ENCODE measurements at places on chromosomes 6 and 20.
A peak's percentile ranks its signal among the peaks of the same experiment; 100 is the strongest.

- DNase-seq, result peak; percentile 37
Observed at GRCh38 chr6:129865013-129865412, 3.9 kb upstream of the TMEM244 start.

- peak; percentile 49 for DNase-seq
Observed at GRCh38 chr6:89242574-89243330, 25.6 kb upstream of the GABRR1 start.

- DNase-seq, result no peak
Observed at GRCh38 chr6:118921084-118921483, 13.9 kb downstream of the MCM9 start.

- DNase-seq, result no peak
Observed at GRCh38 chr20:18020931-18021330, 36.8 kb downstream of the OVOL2 start.

GRCh38 chr20:6812530-6812929 lies 45.0 kb downstream of the BMP2 start:
- no peak for DNase-seq

GRCh38 chr6:42278131-42278853 lies 60.6 kb upstream of the MRPS10 start:
- no peak for DNase-seq

DNA sequence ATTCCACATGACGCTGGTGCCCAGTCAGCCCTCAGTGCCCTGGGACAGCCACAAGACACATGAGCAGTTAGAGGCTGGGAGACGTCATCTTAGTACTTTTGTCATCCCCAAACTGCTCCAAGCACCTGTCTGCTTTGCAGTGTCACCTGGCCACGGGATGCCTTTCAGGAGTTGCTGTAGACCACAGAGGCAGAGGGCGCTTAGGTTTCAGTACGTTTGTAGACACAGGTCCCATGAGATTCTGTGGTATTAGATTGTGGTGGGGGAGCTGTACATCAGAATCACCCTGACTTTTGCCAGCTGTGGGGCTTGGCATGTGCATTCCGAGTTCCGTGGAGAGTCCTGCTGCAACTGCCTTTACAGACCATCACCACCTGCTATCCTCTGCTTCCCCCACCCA lies 16.7 kb downstream of the MAVS start:
- DNase-seq, result peak; percentile 50

GRCh38 chr6:155125906-155126305 lies 130.8 kb downstream of the TIAM2 start:
- DNase-seq, result no peak

GRCh38 chr6:90406142-90406794 lies 109.6 kb upstream of the BACH2 start:
- DNase-seq, result no peak

DNA sequence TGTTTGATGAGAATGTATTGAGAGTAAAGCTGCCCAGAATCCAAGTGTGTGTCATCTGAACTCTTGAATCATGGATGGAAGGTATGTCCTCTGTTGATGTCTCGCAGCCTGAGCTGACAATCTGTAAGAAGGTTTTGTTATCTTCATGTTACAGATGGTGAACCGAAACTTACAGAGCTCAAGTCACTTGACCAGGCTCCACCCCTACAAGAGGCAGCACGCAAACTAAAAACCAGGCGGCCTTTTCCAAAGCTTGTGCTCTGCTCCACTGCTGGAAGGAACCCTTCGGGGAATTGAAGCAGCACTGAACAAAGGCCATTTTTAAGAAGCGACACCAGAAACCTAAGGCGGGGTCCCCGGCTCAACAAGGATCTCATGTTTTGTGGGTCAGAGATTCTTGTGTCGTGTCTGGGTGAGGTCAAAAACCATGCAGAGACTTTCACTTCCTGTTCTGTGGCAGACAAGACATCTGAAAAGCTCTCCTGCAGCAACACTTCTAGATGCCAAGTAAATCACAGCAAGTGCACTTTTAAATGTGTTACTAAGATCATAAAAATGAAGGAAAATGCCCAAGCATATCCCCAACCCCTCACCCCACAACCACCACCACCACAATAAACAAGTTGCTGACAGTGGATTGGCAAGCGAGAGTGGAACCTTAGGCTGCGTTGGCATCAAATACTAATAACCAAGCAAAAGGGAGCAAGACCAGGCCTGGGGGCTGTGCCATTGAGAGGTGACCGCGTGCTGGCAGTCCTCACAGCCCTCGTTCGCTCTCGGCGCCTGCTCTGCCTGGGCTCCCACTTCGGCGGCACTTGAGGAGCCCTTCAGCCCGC lies 27.3 kb downstream of the NQO2 start:
- DNase-seq, result peak; percentile 91

- no peak for DNase-seq
Observed at GRCh38 chr20:15252304-15252703, 914.9 kb upstream of the FLRT3 start.

DNA sequence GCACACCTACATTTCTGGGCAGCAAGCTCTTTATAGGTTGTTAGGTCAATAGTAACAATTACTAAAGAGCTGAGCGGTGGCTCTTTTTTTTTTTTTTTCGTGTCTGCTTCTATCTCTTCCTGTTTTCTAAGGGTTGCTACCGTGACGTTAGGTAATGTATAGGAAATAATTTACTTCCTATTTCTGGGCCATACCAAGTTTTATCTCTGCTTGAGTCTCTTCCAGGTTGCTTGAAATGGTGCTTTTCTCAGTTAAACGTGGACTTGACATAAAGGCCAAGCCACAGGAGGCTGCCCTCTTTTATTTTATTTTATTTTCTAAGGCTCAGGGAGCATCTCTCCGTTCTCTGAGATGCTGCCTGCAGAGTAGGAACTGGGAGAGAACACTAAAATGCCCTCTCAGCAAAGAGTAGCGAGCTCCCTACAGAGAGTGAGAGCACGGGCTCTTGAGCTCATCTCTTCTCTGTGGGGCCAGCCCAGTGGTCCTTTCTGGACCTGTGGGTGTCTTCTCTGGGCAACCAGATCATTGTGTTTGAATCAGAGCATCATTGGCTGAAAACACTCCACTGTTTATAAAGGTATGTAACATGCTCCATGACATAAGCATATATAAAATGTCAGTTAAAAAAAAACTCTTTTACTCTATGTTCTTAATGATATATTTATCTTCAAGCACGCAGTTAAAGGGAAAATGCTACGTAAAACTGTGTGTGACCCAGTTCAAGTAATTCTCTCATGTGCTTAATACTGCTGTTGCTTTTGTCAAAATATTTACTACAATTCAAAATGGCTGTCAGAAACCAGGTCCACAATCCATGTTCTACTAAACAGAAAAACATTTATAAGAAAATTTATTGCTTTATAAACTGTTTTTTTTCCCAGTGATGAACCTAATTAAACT lies at the start of gene ZNF831:
ZNF831 (plus strand) TSS at position 191 of the 900 bp plus-strand sequence. CDS start 27,199 bp downstream, outside the sequence.
- peak; percentile 87 for DNase-seq

DNA sequence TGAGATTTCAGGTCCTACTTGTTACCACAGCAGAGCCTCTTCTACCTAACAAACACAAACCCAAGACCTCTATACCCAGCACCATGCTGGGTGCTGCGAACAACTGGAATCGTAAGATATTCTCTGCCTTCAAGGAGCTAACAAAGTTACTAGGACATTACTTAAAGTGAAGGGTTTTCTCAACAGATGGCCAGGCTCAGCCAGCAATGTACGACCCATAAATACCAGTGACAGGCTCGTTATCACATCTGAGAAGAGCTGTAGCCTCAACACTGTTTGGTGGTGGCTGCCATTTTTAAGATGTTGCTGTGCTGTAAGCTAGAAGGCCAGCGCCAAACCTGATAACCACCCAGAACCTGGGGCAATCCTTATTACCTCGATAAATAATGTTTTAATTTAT lies 406.5 kb downstream of the KIF16B start:
- DNase-seq, result no peak

GRCh38 chr6:136846046-136846445 lies 23.7 kb downstream of the PEX7 start:
- DNase-seq, result peak; percentile 68

DNA sequence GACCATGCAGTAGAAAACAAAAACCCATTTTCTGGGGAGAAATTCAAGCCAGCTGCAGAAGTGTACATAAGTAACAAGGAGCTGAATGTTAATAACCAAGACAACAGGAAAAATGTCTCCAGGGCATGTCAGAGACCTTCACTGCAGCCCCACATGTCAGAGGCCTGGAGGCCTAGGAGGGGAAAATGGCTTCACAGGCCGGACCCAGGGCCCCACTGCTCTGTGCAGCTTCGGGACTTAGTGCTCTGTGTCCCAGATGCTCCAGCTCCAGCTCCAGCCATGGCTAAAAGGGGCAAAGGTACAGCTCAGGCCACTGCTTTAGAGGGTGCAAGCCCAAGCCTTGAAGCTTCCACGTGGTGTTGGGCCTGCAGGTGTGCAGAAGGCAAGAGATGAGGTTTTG lies 43.6 kb downstream of the HACE1 start:
- DNase-seq, result no peak

DNA sequence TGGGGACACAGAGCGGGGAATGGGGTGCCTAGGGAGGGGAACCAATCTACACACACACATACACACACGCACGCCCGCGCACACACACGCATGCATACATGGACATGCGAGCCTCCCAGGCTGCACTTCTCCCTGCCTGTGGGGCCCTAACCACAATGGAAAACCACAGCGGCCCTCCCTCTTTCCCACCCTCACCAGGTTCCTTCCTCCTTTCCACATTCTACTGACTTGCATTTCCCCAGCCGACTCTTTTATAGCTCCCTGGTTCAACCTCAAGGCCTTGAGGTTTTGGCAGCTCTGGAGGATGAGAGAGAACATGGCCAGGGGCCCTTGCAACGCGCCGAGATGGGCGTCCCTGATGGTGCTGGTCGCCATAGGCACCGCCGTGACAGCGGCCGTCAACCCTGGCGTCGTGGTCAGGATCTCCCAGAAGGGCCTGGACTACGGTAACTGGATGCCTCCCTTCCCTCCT lies at the start of gene BPI:
BPI (plus strand) TSS at position 249 of the 472 bp plus-strand sequence; CDS start at position 317, 68 bp downstream.
- DNase-seq, result no peak

GRCh38 chr6:33882154-33882553 lies 78.4 kb upstream of the MLN start:
- DNase-seq, result no peak

GRCh38 chr20:44601236-44601671 lies 18.9 kb downstream of the PKIG start:
- no peak for DNase-seq

- no peak for DNase-seq
Observed at GRCh38 chr20:26216025-26216424, 519.4 kb upstream of the ZNF337 start.

GRCh38 chr20:63123331-63123741 lies 92.6 kb downstream of the YTHDF1 start:
- no peak for DNase-seq

DNA sequence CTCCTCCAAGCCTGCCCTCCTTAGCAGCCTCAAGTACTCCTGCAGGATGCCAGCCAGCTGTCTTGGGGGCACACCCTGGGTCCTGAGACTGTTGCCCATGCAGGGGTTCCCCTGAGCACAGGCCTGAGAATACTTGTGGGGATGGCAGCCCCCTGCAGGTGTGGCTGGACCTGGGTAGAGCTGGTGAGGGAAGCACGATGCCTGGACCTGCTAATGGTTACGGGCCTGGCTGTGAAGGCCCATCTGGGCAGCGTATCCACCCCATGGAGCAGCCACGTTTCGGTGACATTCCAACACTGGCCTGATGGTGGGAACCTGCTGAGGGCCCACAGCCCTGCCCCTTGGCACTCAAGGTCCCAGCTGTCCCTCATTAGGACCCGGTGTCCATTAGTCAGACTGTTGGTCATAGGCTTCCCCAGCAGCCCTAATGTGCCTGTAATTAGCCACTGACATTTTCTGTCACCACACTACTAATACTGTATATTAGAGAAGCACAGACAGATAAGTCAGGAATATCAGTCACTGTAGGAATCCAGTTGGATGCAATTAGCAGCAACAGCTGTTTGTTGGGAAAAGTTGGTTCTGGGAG lies 20.3 kb downstream of the CCDC167 start:
- no peak for DNase-seq

DNA sequence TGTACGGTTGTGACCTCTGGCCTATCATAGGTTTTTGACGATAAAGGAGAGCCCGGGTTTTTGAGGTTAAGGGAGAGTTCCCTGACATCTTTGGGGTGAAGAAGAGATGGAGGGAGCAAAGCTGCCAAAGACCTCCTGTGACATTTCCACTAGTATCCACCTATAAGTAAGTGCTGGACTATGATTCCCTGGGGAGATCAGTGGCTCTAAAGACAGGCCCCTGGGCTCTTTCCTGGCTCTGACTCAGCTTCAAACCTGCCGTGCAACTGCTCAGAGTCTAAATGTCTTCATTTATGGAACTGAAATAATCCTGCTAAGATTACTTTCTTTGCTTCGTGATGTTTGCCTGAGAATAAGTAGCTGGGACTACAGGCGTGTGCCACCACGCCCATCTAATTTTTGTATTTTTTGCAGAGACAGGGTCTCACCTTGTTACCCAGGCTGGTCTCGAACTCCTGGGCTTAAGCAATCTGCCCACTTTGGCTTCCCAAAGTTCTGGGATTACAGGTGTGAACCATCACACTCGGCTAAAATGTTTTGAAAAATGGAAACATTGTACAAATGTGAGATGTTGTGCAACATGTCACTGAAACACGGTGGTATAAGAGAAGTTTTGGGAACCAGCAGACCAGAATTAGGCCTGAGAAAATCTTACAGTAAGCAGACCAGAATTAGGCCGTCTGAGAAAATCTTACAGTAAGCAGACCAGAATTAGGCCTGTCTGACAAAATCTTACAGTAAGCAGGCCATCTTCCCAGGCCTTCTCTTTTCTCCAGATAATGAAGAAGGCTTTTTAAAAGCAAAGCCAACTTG lies 1.1 kb upstream of the PAQR8 start:
- DNase-seq, result peak; percentile 23

- DNase-seq, result no peak
Observed at GRCh38 chr6:21402368-21402767, 191.2 kb upstream of the SOX4 start.

DNA sequence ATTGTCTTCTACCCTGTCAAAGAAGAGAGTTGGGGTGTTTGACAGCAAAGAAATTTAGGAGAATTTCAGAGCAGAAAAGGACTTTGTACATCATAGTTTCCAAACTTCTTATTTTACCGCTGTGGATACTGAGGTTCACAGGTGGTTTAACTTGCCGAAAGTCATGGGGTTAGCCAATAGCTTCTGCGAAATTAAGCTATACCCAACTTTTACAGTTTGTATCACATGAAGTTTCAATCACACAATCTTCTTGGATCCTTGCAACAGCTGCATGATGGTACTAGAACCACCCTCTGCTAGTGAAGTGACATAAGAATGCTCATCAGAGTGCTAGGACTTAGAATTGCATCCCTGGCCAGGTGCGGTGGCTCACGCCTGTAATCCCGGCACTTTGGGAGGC lies 345.5 kb downstream of the CD83 start:
- no peak for DNase-seq

DNA sequence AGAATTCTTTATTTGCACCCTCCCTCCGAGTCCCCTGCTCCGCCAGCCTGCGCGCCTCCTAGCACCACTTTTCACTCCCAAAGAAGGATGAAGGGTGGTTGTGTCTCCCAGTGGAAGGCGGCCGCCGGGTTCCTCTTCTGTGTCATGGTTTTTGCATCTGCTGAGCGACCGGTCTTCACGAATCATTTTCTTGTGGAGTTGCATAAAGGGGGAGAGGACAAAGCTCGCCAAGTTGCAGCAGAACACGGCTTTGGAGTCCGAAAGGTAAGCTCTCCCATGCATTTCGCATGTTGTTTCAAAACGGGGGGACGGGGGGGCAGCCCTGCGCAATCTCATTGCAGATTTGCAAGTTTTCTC lies 357 bp downstream of the PCSK2 start:
- DNase-seq, result no peak

GRCh38 chr6:54191461-54191860 lies 80.2 kb downstream of the MLIP start:
- peak; percentile 15 for DNase-seq

- no peak for DNase-seq
Observed at GRCh38 chr6:19892260-19892659, 55.1 kb downstream of the ID4 start.

GRCh38 chr6:150981095-150981494 lies 115.6 kb downstream of the MTHFD1L start:
- DNase-seq, result peak; percentile 67
